ENCODE measurements at places on chromosomes 6 and 20.

- peak; percentile 32 for DNase-seq
These were observed 42.3 kb downstream of the TMC2 start for GRCh38 chr20:2578475-2579192.

- no peak for DNase-seq
These were observed 122.0 kb downstream of the HTR1B start for GRCh38 chr6:77341058-77341986.

DNA sequence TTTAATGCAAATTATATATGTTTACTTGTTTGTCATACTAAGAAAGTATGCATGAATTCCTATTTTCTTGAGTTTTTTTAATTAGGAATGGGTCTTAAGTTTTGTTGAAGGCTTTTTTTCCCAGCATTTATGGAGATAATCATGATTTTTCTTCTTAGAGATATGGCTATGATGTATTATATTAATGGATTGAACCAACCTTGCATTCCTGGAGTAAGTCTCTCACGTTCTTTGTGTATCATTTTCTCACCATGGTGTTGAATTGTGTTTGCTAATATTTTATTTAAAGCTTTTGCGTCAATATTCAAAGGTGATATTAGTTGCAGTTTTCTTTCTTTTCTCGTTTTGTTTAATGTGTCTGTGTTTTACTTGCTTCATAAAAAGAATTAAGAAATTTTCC lies 48.4 kb upstream of the SLC35D3 start:
- no peak for DNase-seq

DNA sequence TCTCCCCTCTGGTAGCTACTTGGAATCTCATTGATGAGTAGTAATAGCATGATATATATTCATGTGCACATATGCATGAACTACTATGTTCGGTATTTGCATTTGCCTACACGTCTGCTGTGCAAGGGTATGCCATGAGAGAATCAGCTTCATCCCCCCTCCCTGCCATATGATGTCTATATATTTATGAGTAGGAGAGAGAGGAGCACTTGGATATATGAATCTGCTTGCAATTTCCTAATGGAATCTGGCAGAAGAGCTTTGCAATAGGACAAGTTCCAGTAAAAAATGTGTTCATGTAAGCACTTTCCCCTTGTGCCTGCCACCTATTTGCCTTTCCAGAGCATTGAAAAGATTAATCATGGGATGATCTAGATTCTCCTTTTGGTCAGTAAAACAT lies 76.2 kb upstream of the BACH2 start:
- DNase-seq: no peak

GRCh38 chr6:134400941-134401340 lies 83.0 kb upstream of the SGK1 start:
- no peak for DNase-seq

DNA sequence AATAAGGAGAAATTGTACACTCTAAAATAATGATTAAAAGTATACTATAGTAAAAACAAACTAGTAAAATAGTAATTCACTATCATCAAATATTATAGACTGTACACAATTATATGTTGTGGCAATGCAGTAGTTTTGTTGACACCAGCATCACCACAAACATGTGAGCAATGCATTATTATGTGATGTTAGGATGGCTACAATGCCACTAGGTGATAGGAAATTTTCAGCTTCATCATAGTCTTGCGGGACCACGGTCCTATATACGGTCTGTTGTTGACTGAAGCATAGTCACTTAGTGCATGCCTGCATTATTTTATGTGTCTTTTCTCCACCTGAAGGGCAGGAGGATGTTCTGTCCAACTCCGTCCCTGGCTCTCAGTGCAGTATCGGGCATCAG lies 104.8 kb upstream of the NEDD9 start:
- no peak for DNase-seq

GRCh38 chr6:83257791-83258190 lies 64.6 kb downstream of the RWDD2A start:
- DNase-seq: no peak

- no peak for DNase-seq
These were observed 667.8 kb upstream of the ID4 start for GRCh38 chr6:19169366-19169765.

DNA sequence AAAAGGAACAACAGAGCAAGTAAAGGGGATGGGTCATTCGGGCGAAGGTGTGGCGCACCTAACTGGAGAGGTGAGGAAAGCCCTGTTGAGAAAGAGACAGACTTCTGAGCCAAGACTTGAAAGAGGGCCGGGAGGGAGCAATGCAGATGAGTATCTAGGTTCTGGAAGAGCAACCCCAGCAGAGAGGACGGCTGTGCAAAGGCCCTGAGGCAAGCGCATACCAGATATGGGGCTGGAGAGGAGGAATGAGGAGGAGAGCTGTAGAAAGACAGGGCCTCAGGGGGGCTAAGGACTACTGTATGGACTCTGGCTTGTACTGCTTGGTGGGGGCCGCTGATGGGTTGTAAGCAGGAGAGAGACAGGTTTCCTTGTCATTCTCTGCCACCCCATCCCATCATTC lies 21.9 kb downstream of the TRERF1 start:
- no peak for DNase-seq

- DNase-seq: no peak
These were observed 13.0 kb upstream of the IER3 start for GRCh38 chr6:30757261-30757904.

GRCh38 chr6:146355521-146356100 lies 188.0 kb upstream of the RAB32 start:
- DNase-seq: no peak

DNA sequence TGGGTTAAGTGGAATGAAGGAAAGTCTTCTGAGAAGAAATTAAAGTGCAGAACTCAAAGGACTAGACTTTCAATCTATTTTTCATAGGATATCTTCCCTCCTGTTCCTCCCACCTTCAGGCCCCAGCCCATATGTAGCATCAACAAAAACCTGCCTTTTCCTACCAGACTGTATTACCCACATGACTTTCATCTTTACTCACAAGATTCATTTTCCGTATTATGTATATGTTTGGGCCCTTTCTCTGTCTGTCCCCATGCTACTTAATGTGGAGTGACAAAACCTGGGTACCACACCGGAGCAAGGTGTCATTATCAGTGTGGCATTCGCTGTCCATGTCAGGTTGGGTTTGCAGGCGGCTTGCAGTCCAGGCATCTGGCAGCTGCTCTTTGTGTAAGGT lies 18.8 kb upstream of the CNR1 start:
- no peak for DNase-seq

- DNase-seq: no peak
These were observed 91.2 kb downstream of the MAP3K5 start for GRCh38 chr6:136701045-136701444.

- DNase-seq: no peak
These were observed 13.5 kb upstream of the SERPINB6 start for GRCh38 chr6:2984738-2985406.

DNA sequence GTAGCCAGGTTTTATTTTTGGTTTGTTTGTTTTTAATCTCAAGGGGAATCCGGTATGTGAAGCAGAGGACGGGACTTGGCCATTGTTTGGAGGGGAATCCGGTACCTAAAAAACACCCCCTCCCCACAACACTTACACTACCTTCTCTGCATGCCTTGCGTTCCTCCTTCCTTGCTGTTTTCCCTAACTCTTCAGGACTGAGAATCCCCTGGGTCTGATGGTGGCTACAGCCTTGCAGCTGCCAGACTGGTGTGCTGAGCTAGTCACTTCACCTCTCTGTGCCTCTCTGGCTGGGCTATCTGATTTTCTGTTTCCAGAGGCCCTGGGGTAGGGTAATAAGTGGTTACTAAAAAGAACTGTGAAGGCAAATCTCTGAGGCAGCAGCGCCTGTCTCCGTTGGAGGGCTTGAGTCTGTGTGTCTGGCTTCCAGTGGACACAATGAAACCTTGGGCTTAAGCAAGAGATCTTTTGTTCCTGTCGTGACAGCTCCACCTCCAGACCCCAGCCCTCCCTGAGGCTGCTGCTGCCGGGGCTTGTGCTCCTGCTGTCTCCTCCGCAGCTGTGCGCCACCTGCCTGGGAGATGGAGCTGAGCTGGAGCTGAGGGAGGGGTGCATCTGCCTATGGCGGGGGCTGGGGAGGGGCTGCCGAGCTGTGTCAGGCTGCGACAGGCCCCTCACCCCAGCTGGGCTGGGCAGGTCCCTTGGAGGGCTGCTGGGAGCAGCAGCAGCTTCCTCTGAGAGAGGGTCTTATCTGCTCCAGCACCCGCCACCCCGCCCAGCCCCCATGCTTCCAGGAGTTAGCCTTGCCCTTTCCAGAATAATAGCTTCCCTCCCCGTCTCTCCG lies 65.8 kb upstream of the CCDC167 start:
- peak; percentile 92 for DNase-seq

DNA sequence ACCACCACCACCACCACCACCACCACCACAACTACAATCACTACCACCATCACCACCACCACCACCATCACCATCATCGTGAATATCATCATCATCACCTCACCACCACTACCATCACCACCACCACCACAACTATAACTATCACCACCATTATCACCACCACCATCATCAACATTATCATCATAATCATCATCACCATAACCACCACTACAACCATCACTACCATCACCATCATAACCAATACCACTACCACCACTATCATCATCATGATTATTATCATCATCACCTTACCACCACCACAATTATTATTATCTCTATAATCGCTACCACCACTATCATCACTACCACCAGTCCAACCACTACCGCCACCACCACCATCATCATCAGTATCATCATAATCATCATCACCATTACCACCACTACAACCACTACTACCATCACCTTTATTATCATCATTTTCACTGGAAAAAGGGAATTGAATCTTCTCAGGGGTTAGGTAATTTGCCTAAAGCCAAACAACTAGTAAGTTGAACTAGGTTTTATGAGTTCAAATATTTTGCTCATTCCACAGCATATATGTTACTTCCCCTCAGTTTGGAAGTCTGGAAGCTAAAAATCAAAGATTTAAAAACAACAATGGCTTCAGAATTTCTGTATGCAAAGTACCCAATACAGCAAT lies 8.3 kb downstream of the RIPOR2 start:
- no peak for DNase-seq

GRCh38 chr20:35465976-35466375 lies 10.6 kb downstream of the CEP250 start:
- no peak for DNase-seq

DNA sequence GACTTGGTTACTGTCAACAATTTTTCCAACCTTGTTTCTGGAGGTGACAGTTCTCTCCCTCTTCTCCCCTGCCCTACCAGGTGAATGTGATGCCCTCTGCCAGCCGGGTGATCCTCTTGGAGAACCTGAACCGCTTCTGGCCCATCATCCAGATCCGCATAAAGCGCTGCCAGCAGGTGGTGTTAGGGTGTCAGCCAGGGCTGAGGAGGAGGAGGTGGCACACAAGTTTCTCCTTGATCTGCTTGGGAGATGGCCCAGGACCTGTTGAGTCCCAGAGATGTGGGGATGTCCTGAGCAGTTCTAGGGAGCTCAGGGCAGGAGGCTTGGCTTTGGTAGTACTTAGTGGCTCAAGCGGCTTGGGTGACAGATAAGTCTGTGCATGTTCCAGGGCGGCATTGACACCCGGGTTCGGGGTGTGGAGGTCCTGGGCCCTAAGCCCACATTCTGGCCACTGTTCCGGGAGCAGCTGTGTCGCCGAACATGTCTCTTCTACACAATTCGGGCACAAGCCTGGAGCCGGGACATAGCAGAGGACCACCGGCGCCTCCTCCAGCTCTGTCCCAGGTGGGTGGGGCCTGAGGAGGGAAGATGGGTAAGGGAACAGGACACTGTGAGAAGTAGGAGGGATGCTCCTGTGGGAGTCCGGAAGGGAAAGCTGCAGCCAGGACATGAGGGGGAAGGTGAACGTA lies 21.2 kb downstream of the CUL9 start:
- DNase-seq: no peak

GRCh38 chr6:13233106-13233505 lies 95.2 kb downstream of the TBC1D7 start:
- no peak for DNase-seq

GRCh38 chr6:90406142-90406794 lies 109.6 kb upstream of the BACH2 start:
- no peak for DNase-seq

GRCh38 chr6:74248966-74249365 lies 553.0 kb downstream of the CD109 start:
- no peak for DNase-seq

DNA sequence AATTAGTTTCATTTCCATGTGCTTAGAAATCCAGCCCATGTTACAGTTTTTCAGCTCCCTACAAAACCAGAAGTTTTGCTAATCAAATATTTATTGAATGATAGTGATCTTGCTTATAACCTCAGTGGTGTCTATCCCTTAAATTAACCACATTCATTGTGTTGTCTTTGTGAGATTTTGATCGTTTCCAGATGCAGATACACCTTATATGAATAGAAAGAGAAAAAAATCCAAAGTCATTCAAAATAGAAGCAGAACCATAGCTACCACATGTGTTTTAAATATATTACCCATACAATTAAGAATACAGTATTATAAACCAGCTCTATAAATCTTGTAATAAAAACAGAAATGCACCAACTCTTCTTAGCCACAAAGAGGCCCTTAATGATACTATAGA lies 60.6 kb upstream of the RREB1 start:
- no peak for DNase-seq

GRCh38 chr20:60250251-60250650 lies 292.0 kb downstream of the CDH26 start:
- DNase-seq: no peak

DNA sequence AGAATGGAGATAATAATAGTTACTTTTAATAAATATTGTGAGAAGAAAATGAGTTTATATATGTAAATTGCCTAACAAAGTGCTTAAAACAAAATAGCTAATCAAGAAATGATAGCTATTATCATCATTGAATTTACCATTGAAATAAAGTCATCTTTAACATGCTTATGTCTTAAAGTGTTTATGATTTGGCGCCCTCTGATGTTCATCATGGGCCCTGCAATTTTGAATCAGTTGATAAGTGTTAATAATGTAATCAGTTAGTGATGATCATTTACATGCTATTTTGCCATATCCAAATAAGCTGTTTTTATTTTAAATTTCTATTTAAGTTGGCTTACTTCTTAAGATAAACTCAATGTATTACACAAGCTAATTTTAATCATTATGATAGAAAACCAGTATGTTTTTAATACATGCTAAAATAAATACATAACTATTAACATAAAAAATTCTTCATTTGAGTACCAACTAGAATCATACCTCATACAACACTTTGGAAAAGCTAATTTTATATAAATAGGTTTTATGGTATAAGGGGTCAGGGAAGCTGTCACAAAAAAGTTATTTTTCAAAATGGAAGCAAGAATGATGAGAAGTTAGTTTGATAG lies 39.2 kb upstream of the TPD52L1 start:
- DNase-seq: no peak
